ENCODE measurements at places on chromosomes 2 and 18. TPM values are rescaled to one million over a fixed set of nuclear protein-coding genes. Genes with fewer than 3 reads are reported as not detected.

Gene PDE6D
- 22.5 TPM for polyA plus RNA-seq

Gene M1AP
- polyA plus RNA-seq = not detected

Gene SCN2A
- not detected for polyA plus RNA-seq

Gene CCDC148
- polyA plus RNA-seq = 0.10 TPM

Gene LCT
- 0.01 TPM for polyA plus RNA-seq

Gene TLX2
- not detected for polyA plus RNA-seq

Gene FAM228B
- polyA plus RNA-seq = 2.5 TPM

Gene DYNAP
- not detected for polyA plus RNA-seq

Gene GNLY
- 23.4 TPM for polyA plus RNA-seq

Gene CD8B
- polyA plus RNA-seq = 0.13 TPM

Gene LYPD1
- polyA plus RNA-seq = 0.03 TPM

Gene GAL3ST2
- not detected for polyA plus RNA-seq

Gene LDLRAD4
- 2.0 TPM for polyA plus RNA-seq

Gene TMEFF2
- not detected for polyA plus RNA-seq

Gene ASB1
- 21.3 TPM for polyA plus RNA-seq

Gene RNF152
- 0.97 TPM for polyA plus RNA-seq

Gene SDC1
- polyA plus RNA-seq = 0.10 TPM

Gene PNKD
- polyA plus RNA-seq = 68.1 TPM

Gene MOCOS
- 0.94 TPM for polyA plus RNA-seq

Gene NTSR2
- polyA plus RNA-seq = 0.35 TPM

Gene SKOR2
- polyA plus RNA-seq = not detected

Gene CHAC2
- 13.9 TPM for polyA plus RNA-seq

Gene TUBA4B
- not detected for polyA plus RNA-seq

Gene GPR39
- polyA plus RNA-seq = not detected

Gene FRZB
- 0.57 TPM for polyA plus RNA-seq

Gene TPGS2
- 10.7 TPM for polyA plus RNA-seq

Gene REG3G
- polyA plus RNA-seq = 0.23 TPM

Gene PMAIP1
- polyA plus RNA-seq = 0.25 TPM

Gene LMAN2L
- 12.7 TPM for polyA plus RNA-seq

Gene TSPYL6
- polyA plus RNA-seq = 0.05 TPM

Gene NMUR1
- polyA plus RNA-seq = 0.03 TPM

Gene RGPD6
- 4.4 TPM for polyA plus RNA-seq

Gene IGFBP2
- polyA plus RNA-seq = 8.2 TPM

Gene DCDC2C
- polyA plus RNA-seq = 0.13 TPM

Gene GPR17
- 0.14 TPM for polyA plus RNA-seq

Gene LGALSL
- polyA plus RNA-seq = 4.2 TPM

Gene TCF23
- 0.05 TPM for polyA plus RNA-seq

Gene RAX
- not detected for polyA plus RNA-seq

Gene KCNJ3
- 0.04 TPM for polyA plus RNA-seq

Data from psoas muscle (tissue), 8 donors.